Natural killer cell (primary cell): ENCODE measurements at places on chromosomes 1 and 21.

DNA sequence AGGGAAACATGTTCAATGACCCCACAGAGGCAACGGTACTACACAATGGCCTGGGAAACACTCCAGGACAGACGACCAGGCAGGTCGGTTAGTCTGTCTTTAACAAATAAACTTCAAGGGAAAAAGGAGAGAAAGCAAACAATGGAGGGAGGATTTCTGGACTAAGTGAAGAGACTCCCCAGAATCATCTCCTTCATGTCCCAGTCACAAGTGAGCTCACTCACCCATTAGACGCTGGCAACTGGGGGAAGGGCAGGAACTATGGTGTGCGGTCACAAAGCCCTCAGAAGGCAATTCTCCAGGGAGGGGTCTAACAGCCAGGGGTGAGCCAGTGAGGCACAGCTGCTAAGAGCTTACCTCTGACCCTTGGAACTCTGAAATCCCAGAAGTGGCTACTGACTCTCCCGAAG, 55.7 kb upstream of the NADK start:
- DNase-seq = no peak

- no peak for DNase-seq
Observed at GRCh38 chr1:25813071-25813733, 6.6 kb upstream of the MTFR1L start.

DNA sequence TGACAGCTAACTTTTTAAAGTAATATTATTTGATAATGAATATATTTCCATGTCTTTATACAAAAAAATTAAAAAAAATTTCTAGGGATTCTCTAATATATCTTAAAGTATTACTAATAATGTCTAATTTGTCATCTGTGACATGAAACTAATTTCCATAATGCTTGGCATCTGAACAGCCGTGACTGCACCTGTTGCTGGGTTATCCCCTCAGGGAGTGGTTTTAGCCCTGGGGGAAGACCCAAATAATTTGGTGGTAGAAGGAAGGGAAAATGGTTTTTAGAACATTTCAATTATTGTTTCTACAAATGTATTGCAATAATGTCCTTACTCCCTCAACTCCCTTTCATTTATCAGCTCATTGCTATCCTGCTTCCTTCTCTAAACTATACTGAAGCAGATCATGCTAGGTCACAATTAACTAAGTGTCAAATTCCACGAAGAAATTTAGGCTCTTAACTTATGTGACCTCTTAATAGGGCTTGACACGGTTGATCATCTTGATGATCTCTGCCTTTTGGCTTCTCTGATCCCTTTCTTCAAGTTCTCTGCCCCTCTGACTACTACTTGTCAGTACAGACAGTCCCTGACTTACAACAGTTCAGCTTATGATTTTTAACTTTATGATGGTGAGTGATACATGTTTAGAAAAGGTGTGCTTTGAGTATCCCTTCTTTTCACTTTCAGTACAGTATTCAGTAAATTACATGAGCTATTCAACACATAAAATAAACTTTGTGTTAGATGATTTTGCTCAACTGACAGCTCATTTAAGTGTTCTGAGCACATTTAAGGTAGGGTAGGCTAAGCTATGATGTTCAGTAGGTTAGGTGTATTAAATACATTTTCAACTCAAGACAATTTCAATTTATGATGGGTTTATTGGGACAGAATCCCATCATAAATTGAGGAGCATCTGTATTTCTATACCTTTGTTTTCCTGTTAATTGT, 26.4 kb upstream of the DPH5 start:
- DNase-seq = no peak

GRCh38 chr1:50930193-50930592, 29.9 kb downstream of the FAF1 start:
- DNase-seq = no peak

DNA sequence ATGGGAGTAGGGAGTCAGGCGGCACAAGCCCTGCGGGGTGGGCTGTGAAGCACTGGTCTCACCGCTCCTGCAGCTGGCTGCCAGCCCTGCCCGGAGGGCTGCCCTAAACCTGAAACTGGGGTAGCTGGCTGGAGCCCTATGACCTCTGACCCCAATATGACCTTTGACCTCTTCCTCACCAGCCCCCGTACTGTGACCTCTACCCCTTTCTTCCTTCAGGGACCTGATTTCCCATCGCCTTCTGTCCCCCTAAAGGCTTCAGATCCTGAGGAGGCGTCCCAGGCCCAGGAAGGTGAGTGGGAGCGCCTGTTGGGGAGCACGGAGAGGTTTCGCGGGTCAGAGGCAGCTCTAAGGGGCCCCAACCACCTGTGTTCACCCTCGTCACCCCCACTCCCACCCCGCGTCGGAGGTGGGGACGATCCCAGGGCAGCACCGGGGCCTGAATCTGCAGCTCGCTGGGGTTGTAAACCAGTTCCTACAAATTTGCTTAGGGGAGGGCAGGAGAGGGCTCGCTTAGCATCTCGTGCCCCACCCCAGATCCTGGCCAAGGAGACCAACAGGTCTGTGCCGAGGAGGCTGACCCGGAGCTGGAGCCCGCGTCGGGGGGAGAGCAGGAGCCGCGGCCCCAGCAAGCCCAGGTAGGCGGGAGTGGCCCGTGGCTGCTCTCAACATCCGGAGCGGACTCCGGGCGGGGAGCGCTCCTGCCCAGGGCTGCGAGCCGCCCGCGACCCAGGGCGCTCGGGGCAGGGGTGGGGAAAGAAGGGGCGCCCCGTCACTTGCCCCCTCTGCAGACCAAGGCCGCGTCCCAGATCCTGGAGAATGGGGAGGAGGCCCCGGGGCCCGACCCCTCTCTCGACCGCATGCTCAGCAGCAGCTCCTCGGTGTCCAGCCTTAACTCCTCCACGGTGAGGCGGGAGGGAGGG, 7.3 kb downstream of the SYTL1 start:
- DNase-seq = peak; percentile 50
